Large intestine (tissue), 12 donors: ENCODE measurements at places on chromosomes 7 and 10. TPM values are rescaled to one million over a fixed set of nuclear protein-coding genes. Genes with fewer than 3 reads are reported as not detected.

FAM131B gene
- 5.8 TPM for polyA plus RNA-seq

MOGAT3 gene
- 72.1 TPM for polyA plus RNA-seq

GRCh38 chr10:47364366-47364765 is 16.2 kb downstream of the RBP3 start:
- H3K27me3 ChIP-seq, result no peaks in the 10 kb centered on the region
- H3K36me3 ChIP-seq, result no peaks in the 10 kb centered on the region
- DNase-seq, result no peak
- no peak overlapping the region for H3K4me3 ChIP-seq
- peak overlapping the region; percentile 64 for H3K27ac ChIP-seq

- H3K27ac ChIP-seq, result no peak overlapping the region
- no peaks in the 10 kb centered on the region for H3K27me3 ChIP-seq
- H3K4me1 ChIP-seq, result no peaks in the 10 kb centered on the region
Measured at GRCh38 chr10:28480628-28480965, 52.3 kb upstream of the WAC start.
